GM23248 (cell line): ENCODE measurements at places on chromosomes 16 and 17. TPM values are rescaled to one million over a fixed set of nuclear protein-coding genes. Genes with fewer than 3 reads are reported as not detected.

- no peaks in the 10 kb centered on the region for H3K36me3 ChIP-seq
- H3K4me3 ChIP-seq = no peak overlapping the region
- H3K4me1 ChIP-seq = peaks cover 42% of the 10 kb centered on the region
- no peak overlapping the region for H3K27ac ChIP-seq
Observed at GRCh38 chr17:57866319-57866718, 16.5 kb upstream of the MRPS23 start.

GRCh38 chr17:73324160-73324475 is 12.3 kb upstream of the CDC42EP4 start:
- H3K36me3 ChIP-seq = no peaks in the 10 kb centered on the region
- H3K4me1 ChIP-seq = peaks cover 26% of the 10 kb centered on the region

- no peak overlapping the region for H3K4me3 ChIP-seq
- no peaks in the 10 kb centered on the region; the same call in 1 of the 2 replicates for H3K27me3 ChIP-seq
- no peak overlapping the region for H3K27ac ChIP-seq
- H3K4me1 ChIP-seq = no peaks in the 10 kb centered on the region
- DNase-seq = peak; percentile 43
- no peaks in the 10 kb centered on the region for H3K36me3 ChIP-seq
Observed at GRCh38 chr17:3990386-3991127, 26.3 kb upstream of the ATP2A3 start.

DNA sequence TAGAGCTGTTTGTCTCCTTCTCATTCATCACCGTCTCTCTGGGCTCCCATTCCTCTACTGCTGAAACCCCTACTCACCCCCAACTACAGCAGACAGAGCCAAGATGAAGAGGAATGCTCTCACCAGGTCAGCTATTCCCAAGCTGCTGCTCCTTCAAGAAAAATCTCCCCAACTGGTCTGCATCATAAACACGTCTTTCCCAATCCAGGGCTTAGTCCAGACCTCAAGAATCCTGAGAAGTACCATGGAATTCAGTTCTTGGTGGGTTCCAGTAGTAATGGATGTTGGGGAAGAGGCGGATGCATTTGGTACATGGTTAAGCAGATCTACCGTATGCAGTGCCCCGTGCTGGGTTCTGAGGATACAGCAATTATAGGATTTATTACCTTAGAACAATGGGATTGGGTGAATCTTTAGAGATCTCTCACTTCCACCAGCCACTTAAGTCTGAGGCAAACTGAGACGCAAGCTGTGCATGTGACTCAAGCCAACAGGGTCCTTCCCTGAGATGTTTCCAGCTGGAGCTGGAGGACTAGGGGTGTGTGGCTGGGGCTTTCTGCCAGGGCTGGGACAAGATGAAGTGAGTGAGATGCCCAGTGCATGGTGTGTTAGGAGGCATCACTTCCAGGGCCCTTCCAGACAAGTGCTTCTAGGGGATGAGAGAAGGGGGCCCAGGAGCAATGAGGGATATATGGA is 232.7 kb upstream of the CDH5 start:
- peaks cover 29% of the 10 kb centered on the region for H3K4me1 ChIP-seq
- no peak overlapping the region for H3K4me3 ChIP-seq
- no peaks in the 10 kb centered on the region for H3K36me3 ChIP-seq
- no peak for DNase-seq

DNA sequence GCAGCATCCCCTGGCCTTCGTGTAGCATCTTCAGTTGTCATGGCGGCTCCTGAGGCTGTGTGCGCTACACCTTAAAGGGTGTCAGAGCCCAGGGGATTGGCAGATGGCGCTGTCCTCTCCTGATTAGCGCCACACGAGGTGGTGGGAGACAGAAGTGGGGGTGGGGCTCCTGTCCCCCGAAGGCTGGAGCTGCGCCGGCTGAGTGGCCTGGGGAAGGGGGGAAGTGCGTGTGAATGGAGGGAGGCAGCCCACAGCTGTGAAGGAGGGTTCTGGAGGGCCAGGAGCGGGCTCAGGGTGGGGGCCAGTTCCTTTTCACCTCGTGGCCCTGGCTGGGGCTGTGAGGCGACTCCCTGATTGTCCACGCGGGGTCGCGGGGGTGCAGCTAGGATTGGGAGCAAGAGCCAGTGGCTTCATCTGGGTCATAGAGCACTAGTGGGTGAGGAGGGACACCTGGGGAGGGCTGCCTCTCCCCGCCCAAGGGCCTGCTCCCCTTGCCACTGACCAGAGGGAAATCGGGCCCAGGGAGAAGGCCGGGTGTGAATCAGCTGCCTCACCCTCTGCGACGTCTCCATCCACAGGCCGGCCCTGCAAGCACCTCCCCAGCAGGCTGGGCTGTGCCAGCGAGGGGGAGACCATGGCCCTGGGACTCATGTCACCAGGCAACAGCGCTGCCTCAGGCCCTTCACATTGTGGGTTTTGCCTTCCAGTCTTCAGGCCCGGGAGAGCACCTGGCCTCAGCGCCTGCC is 14.1 kb downstream of the BAHCC1 start:
- peaks cover 9% of the 10 kb centered on the region for H3K4me1 ChIP-seq
- H3K27me3 ChIP-seq = no peaks in the 10 kb centered on the region
- DNase-seq = no peak
- H3K27ac ChIP-seq = no peak overlapping the region

DNA sequence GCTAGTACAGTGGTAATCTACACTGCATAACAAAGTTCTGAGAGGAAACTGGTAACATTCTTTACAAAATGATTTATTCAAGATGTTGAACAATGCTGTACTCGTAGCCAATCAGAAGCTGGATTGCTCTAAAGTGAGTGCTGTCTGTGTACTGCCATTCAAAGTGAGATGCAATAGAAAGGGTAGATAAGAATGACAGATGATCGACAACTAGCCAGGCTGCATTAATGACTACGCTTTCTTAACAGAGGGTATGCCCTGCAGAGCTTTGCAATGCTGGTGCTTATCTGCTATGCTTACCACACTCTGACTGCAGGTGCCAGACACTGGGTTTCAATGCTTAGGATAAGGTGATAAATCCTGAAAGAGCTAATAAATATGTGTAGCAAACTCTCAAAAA is 46.1 kb upstream of the SLC25A19 start:
- peaks cover 6% of the 10 kb centered on the region for H3K4me1 ChIP-seq
- H3K27me3 ChIP-seq = no peaks in the 10 kb centered on the region
- H3K4me3 ChIP-seq = no peak overlapping the region
- DNase-seq = no peak
- peaks cover 10% of the 10 kb centered on the region; the same call in 1 of the 2 replicates for H3K36me3 ChIP-seq
- no peak overlapping the region for H3K27ac ChIP-seq

DNA sequence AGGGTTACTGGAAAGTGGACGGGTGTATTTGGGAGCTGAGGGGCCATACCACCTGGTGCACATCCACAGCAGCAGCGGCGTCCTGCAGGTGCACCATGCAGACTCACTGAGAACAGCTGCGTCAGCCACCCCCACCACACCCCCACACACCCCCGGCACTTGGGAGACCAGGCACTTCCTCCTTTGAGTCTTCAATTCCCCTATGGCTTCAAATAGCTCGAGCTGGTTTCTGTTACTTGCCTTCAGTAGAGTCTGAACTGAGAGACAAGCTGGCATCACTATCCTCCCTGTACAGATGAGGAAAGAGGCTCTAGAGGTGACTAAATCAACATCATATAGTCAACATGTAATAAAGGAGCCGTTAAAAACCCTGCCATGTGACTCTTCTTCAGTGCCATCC is 15.4 kb downstream of the CUEDC1 start:
- no peaks in the 10 kb centered on the region for H3K27me3 ChIP-seq
- no peak overlapping the region for H3K4me3 ChIP-seq
- no peak overlapping the region for H3K27ac ChIP-seq
- no peaks in the 10 kb centered on the region for H3K36me3 ChIP-seq

DNA sequence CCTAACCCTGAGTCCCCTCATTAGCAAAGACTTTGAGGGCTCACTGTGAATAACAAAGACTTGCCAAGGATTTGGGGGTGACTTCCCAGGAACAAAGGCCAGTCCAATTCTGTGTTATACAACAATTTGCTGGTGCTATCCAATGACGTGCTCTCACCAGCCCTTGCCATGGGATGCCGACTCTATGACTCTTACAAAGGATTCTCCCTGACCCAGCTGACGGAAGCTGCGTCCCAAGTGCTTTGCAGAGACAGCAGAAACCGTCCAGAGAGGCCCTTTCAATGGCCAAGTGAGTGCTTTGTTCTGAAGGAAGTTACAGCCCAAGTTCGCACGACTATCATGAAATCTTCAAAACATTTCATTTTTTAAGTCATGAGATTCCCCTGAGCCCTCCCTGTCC is 345.3 kb upstream of the TNRC6C start:
- no peak overlapping the region for H3K4me3 ChIP-seq
- H3K36me3 ChIP-seq = no peaks in the 10 kb centered on the region
- H3K27me3 ChIP-seq = peaks cover 11% of the 10 kb centered on the region
- peaks cover 24% of the 10 kb centered on the region for H3K4me1 ChIP-seq
- no peak overlapping the region for H3K27ac ChIP-seq

CORO1A gene
- total RNA-seq = 3.2 and 4.8 TPM in 2 replicates

CRLF3 gene
- total RNA-seq = 14.4 and 18.6 TPM in 2 replicates

PDILT gene
- not detected in 2 replicates for total RNA-seq

CES1 gene
- total RNA-seq = 0.76 TPM in 1 of 2 replicates, not detected in the other
